ENCODE measurements at places on chromosomes 6 and 20.

DNA sequence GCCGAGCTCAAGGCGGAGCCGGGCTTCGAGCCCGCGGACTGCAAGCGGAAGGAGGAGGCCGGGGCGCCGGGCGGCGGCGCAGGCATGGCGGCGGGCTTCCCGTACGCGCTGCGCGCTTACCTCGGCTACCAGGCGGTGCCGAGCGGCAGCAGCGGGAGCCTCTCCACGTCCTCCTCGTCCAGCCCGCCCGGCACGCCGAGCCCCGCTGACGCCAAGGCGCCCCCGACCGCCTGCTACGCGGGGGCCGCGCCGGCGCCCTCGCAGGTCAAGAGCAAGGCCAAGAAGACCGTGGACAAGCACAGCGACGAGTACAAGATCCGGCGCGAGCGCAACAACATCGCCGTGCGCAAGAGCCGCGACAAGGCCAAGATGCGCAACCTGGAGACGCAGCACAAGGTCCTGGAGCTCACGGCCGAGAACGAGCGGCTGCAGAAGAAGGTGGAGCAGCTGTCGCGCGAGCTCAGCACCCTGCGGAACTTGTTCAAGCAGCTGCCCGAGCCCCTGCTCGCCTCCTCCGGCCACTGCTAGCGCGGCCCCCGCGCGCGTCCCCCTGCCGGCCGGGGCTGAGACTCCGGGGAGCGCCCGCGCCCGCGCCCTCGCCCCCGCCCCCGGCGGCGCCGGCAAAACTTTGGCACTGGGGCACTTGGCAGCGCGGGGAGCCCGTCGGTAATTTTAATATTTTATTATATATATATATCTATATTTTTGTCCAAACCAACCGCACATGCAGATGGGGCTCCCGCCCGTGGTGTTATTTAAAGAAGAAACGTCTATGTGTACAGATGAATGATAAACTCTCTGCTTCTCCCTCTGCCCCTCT lies 1.1 kb downstream of the CEBPB start:
- DNase-seq: peak; percentile 90

DNA sequence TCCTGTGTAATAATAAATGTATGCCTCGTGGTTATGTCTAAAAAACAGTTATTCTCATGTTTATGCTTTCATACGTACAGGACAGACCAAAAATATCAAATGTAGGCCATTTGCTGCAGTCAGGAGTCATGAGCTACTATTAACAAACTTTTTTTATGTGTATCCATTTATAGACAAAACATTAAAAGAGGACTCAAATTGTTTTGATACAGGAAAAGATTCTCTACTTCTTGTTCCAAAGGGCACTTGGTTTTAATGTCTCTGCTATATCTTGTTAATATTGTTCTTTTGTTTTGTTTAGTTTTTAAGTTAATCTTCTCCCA lies 155.2 kb downstream of the ZDHHC14 start:
- DNase-seq: no peak

- DNase-seq: no peak
These were observed 9.1 kb downstream of the ZNFX1 start for GRCh38 chr20:49268600-49269365.

- DNase-seq: no peak
These were observed 78.0 kb upstream of the NHSL1 start for GRCh38 chr6:138577151-138577915.

- DNase-seq: no peak
These were observed 103.8 kb downstream of the TMEM242 start for GRCh38 chr6:157219201-157220200.

DNA sequence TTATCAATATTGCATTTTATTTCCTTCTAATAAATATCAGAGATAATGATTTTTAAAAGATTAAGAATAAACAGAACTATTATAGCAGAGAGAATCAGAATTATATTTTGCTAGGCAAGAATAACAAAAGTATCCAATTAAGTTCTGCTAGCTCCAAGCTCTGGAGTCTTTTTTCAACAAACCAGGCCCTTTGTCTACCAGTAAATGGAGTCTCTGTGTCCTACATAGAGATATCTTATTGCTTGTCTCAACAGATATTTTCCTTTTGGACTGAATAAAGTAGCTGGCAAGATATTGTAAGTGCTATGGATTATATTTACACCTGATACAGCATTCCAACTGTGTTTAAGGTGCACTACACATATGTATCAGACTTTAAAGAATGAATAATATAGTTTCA lies 107.1 kb downstream of the DST start:
- no peak for DNase-seq

- DNase-seq: no peak
These were observed 861.1 kb downstream of the DHX35 start for GRCh38 chr20:39823224-39823623.

DNA sequence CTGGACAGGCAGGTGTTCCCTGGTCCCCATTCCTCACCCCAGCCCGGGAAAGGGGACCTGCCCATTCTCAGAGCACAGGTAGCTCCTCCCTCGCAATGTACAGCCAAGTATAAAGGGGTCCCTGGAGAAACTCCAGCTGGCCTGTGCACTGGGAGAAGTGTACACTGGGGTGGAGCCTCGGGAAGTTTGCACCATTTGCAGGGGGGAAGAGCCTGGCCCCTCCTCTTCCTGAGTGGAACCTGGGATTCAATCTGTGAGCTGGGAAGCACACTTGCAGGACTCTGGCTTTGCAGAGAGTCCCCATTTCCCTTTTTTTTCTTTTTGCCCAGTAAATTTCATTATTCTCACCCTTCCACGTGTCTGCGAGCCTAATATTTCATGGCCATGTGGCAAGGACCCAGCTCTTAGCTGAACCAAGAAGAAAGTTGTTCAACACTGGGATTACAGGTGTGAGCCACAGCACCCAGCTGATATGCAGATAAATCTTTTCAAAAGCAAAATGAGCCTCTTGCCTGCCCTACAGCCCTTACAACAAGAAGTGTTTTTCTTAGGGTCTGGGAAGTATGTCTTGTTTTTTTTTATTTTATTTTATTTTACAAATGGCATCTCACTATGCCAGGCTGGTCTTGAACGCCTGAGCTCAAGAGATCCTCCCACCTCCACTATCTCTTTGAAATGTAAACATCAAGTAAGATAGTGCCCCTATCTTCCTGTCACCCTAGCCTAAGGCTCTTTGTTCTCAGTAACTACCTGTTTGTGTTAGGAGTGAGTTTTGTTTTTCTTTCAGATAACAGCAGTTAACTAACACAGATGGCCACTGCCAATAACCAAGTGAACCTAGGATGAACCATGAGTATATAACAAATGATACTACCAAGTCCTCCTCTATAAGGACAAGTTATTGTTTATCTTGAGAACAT lies 9.3 kb upstream of the RNGTT start:
- DNase-seq: no peak

GRCh38 chr6:17015551-17016381 lies 86.1 kb upstream of the STMND1 start:
- DNase-seq: no peak

GRCh38 chr20:16926626-16927430 lies 178.7 kb downstream of the OTOR start:
- DNase-seq: no peak

DNA sequence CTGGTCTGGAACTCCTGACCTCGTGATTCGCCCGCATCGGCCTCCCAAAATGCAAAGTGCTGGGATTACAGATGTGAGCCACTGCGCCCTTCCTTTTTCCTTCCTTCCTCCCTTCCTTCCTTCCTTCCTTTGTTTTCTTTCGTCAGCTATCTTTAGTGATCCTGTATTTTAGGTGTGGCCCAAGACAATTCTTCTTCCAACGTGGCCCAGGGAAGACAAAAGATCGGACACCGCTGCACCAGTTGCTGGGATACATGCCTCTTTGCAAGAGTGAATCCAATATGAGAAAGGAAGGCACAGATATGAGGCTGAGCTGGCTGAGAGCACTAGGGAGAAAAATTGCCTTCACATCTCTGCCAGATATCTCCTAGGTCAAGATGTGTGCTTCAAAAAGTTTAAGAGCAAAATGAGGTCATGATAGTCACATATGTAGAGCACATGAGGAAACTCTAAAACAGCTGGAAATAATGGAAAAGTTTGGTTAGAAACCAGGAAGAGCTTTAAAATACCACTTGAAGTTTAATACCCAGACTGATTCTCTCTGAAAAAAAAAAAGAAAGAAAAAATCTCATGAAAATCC lies 41.8 kb downstream of the OR2B2 start:
- no peak for DNase-seq

DNA sequence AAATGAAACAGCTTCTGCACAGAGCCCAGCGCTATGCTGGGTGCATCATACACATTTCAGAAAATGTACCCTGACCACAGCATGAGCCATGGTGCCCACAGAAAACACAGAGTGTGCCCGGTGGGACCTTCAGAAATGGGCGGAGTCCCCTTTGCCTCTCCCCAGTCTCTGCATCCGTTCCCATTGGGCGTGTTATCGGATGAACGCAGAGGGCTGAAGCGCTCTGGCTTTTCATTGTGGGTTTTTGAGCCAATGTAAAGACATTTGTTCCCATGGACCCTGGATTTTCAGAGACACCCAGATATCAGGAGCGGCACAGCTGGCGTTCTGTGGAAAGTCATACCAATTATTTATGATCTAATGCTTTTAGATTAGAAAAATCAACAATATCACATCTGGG lies 99.8 kb downstream of the DACT2 start:
- DNase-seq: no peak

- DNase-seq: no peak
These were observed 327.4 kb downstream of the KIF16B start for GRCh38 chr20:16245879-16246278.

DNA sequence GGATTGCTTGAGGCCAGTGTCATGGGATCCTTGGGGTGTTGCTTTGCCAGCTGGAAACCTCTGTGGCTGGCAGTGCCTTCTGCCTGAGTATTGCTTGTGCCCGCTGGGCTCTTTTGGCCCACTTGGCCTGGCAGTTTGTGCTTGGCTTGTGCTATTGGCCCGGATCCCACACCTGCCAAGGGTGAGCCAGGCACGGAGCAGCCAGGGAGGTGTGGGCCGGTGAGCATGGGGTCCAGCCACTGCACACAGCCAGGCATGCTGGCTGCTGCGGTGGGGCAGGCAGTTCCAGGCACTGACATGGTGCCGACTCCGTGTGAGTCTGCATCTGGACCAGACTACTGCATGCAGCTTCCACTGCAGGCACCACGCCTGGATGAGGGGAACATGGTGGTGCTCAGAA lies 62.5 kb upstream of the SYNCRIP start:
- DNase-seq: no peak

GRCh38 chr6:31070711-31071197 lies 41.6 kb downstream of the C6orf15 start:
- DNase-seq: no peak

DNA sequence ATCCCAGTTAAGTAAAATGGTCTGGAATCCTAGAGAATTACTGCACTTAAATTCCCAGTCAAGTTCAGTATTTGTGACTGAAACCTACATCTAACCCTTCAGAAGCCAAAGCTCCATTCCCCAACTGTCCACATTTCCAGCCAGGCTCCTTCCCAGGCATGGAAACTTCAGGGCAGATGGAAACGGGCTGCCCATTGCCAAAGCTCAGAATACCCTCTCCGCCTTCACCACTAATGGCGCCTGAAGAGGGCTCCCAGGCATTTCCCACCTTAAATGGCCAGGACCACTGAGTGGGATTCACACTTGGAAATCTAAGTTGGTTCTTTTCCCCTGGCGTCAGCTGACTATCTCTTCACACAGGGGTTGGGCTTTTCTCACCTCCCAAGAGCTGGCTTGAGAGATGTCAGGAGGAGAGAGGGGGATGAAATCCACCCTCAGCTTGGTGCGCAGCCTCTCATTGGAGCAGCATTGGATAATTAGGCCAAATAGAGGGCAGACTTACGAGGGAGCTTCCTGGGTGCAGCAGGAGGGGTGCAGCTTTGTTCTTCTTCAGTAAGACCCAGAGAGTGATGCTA lies 82.9 kb downstream of the ANKRD60 start:
- DNase-seq: peak; percentile 35

DNA sequence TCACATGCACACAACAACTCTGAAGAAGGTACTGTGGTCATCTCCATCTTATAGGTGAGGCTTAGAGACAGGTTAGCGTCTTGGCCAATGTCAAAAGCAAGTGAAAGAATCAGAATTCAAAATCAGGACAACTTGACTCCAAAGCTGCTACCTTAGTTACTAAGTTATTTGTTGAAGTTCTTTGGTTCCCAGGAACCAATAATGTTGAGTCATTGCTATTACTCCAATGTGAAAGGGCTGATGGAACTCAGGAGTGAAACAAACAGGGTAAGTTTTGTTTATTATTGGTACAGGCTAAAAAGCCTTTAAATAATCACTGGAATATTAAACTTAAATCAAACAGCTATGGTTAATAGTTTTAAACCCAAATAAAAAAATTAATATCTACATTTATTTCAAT lies 111.1 kb downstream of the PDSS2 start:
- no peak for DNase-seq

GRCh38 chr20:50438986-50439407 lies 71.2 kb upstream of the PTPN1 start:
- peak; percentile 100 for DNase-seq

DNA sequence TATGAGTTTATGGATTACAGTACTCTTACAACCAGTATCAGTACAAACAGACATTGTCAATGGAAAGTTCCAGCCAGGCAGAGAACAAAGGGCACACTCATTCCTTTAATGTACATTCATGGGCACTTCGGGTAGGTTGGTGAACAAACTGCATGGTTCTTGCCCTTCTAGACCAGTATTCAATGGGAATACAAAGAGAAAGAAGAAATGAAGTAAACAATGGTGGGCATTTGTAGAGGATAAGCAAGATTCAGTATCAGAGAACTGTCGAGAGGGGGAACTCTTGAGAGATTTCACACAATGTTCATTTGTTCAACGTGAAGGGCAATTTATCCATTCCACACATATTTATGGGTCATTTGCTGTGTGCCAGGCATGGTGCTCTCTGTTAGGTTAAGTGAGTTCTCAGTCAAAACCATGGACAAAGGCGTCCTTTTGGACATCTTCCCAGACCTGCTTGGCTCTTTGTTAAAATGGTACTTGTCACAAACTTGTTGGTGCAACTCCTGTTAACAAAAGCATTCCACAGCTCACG lies 714.8 kb downstream of the DHX35 start:
- DNase-seq: no peak

- peak; percentile 66 for DNase-seq
These were observed 141.2 kb upstream of the KCNG1 start for GRCh38 chr20:51163996-51164600.

DNA sequence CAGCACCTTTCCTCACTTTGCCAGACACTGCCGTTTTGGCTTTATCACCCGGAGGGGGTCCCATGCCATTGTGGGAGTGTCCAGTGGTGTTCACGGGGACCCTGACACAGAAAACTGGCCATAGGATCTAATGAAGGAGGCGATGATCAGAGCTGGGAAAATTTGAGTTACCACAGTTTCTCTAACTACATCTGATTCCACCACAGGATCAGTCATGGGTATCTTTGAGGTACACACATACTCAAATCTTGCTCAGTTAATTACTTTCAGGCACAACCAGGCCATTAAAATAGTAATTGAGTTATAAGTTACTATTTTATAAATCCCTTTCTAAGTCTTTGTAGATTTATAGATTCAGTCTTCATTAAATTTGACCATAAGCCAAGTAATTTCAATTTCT lies 215.1 kb downstream of the PRL start:
- DNase-seq: no peak

- no peak for DNase-seq
These were observed 25.6 kb downstream of the HLA-G start for GRCh38 chr6:29853245-29853644.

- no peak for DNase-seq
These were observed 38.9 kb upstream of the KCNK5 start for GRCh38 chr6:39268171-39268570.
